RKO (cell line): ENCODE measurements at places on chromosomes 4 and X.

DNA sequence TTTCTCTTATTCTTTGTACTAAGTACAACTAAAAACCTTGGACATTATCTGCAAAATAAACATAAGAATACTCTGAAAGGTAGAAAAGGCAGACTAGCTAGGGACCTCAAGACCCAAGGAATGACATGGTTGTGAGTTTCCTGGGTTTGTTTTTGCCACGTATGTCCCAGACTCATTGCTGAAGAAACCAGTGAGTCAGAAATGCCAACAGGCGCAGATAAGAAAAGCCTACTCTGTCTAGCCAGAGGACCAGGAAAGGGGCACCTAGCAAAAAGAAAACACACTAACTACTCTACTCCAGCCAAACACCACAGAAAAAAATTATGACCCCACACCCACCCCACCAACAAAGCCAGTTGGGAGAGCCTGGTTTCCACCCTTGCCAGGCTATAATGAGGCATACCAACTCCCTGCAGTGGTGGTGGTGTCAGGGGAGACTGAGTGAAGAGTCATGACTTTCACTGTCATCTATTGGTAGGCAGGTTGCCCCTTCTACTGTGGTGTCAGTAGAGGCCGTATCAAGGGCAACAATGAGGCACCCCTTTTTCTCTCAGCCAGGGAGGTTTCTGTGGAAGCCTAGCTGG lies 10.9 kb downstream of the MTMR1 start:
- peak; percentile 40 for DNase-seq

DNA sequence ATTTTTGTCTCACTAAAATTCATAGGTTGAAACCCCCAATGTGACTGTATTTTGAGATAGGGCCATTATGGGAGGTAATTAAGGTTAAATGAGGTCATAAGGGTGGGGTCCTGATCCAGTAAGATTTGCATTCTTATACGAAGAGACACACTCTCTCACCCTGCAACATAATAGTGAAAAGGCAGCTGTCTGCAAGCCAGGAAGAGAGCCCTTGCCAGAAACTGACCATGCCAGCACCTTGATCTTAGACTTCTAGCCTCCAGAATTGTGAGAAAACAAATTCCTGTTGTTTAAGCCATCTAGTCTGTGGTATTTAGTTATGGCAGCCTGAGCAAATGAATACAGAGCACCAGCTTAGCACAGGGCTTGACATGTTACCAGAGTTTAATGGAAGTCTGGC lies 17.5 kb upstream of the IGSF1 start:
- no peak for DNase-seq

- no peak for DNase-seq
Measured at GRCh38 chr4:154421618-154422017, 70.0 kb downstream of the DCHS2 start.

DNA sequence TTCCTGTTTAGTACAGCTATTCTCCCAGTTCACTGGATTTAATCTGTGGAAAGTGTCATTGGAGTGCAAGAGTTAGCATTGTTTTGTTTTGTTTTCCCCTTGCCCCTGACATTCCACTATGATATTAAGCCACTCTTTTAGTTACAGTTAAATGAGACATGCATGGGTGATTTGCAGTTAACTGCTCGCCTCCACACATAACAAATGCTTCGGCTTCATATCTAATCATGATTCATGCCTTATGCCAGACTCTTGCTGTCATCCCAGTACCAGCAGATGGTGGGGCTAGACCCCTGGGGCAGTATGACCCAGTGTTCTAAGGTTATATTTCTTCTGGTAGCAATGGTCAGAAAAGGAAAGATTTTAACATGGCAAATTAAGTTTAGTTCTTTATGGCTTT lies 80.1 kb downstream of the RAP1GDS1 start:
- DNase-seq, result no peak
